ENCODE measurements at places on chromosomes 16 and 17.

DNA sequence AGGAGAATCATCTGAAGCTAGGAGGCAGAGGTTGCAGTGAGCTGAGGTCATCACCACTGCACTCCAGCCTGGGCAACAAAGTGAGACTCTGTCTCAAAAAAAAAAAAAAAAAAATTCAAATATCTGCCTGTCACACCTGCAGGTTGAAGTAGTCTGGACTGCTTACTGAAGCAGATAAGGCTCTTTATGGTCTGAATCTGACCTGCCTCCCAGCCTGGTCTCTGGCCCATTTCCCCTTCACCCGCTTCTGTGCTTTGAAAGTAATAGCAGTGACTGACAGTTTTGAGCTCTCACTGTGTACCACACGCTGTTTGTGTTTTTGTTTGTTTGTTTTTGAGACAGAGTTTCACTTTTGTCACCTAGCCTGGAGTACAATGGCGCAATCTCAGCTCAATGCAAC is 5.8 kb downstream of the SEZ6L2 start:
- no peak for DNase-seq

DNA sequence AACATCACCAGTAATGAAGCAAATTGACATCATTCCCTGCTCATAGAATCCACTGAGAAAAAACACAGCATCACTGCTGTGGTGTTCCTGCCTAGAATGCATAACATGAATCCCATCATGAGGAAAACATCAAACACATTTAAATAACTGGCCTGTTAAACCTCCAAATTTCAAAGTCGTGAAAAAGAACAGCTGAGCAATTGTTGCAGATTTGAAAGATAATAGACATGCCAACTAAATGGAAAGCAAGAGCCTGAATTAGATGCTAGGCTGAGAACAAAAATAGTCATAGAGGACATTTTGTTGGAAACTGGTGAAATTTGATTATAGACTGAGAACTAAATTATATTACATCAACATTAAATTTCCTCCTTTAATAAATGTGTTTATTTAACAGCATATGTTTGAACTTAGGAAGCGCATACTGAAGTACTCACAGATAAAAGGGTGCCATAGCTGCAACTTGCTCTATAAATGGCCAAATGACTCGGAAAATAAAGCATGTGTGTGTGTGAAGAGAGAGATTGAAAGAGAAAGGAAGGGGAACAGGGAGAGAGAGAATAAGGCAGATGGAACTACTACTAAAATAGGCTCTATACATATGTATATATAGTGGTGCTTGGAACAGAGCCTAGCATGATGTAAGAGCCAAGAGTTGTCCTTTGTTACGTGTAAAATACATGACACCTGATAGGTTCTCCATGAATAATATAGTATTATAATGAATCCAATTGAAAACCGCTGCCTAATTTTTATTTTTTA is 305.0 kb upstream of the MON1B start:
- DNase-seq = no peak

DNA sequence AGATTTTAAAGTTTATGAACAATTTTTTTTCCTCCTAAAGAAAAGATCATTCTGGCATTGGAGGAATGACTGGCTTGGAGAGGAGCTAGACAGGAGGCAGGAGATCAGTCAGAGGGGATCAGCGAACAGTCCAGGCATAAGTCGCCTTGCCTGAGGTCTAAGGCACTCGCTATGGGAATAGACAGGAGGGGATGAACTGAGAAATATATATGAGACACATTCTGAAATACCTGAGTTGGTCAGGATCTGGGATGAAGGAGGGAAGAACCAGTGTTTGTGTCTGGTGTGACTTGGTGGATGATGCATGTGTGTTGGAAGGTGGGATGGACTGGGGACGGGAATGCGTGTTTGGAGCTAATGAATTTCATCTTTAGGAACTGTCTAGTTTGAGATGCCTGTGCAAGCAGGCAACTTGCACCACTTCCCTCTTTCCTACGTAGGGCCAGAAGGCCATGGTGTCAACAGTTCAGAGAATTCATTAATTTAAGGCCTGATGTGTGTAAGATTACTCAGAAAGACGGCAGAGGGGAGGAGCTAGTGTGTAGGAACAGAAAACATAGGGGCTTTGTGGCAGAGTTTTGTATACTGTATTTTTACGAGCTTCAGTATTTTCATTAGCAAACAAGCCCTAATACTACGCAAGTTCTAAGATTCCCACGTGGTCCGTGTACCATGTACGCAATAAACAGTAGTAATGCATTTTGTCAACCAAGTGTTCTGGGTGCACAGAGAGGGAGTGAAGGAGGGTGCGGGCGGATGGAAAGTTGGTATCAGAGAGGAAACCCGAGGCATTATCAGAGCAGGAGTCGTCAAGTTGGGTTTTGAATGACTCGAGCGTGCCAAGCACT is 825 bp downstream of the HEATR6 start:
- DNase-seq = no peak

DNA sequence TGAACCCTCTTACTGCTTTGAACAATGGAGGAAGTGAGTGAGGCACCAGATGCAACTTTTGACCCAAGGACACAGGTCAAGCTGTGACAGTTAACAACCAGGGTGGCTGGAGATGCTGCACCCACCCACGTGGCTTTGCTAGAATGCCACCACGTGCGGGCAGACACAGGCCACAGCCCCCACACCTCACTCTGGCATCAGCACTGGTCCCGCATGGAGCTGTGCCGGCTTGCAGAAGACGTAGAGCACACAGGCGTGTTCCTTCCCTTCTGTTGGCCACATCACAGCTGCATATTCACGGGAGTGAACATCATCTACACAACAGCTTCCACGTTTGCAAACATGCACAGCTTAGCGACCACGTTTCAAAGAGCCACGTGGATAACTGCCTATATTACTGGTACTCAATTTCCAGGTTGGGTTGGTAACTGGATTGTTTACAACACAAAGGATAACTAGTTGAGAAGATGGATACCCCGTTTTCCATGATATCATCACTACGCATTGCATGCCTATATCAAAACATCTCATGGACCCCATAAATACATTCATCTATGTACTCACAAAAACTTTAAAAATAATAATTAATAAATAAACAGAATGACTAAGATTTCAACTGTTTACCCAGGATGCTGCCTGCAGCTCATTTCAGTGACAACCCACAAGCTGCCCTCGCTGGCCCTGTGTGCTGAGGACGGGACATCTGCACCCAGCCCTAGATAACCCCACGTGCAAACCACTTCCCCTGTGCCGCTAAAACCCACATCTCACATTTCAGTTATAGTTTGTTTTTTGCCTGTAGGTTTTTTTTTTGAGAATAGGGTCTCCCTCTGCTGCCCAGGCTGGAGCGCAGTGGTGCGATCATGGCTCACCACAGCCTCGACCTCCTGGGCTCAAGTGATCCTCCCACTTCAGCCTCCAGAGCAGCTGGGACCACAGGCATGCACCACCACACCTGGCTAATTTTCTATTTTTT is 132.0 kb downstream of the ANKRD11 start:
- no peak for DNase-seq

GRCh38 chr17:55644346-55644745 is 78.3 kb downstream of the TMEM100 start:
- no peak for DNase-seq
